EH (cell line): ENCODE measurements at places on chromosomes 2 and 18.

DNA sequence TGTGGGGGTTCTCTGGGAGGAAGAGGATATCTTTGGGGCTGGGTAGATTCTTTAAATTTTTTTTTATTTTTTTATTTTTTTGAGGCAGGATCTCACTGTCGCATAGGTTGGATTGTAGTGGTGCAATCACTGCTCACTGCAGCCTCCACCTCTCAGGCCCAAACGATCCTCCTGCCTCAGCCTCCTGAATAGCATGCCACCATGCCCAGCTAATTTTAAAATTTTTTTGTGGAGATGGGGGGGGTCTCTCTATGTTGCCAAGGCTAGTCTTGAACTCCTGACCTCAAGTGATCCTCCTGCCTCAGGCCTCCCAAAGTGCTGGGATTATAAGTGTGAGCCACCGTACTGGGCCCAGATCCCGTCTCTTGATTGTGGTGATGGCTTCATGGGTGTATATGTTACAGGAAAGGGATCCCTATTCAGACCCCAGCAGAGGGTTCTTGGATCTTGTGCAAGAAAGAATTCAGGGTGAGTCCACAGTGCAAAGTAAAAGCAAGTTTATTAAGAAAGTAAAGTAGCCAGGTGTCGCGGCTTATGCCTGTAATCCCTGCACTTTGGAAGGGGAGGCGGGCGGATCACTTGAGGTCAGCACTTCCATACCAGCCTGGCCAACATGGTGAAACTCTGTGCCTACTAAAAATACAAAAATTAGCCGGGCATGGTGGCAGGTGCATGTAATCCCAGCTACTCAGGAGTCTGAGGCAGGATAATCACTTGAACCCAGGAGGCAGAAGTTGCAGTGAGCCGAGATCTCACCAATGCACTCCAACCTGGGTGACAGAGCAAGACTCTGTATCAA, 2.0 kb upstream of the C2orf68 start:
- DNase-seq, result no peak

GRCh38 chr2:137938204-137938603, 26.1 kb upstream of the HNMT start:
- DNase-seq, result peak; percentile 41

- peak; percentile 40 for DNase-seq
These were observed 901 bp downstream of the WDFY1 start for GRCh38 chr2:223944166-223944702.

DNA sequence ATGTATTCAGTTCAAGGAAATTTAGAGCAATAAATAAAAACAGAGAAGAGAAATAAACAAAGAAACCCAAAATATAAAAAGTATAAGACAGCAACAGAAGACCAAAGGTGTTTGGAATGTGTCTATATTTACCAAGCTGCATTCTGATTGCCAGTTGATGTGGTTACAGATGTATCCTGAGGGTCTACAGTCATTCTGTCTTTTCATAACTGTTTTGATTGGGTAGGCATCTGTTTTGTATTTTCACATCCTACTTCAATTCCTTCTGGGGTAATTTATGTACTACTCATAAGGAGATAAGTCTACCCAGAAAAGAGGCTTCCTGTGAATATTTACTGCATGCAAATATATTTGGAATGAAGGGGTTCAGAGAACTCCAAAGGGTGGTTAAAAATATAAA, 596.8 kb upstream of the GCFC2 start:
- no peak for DNase-seq

- no peak for DNase-seq
These were observed 36.9 kb upstream of the VWA3B start for GRCh38 chr2:98050070-98050469.

GRCh38 chr2:69816923-69817542, 12.4 kb upstream of the GMCL1 start:
- peak; percentile 85 for DNase-seq

- DNase-seq, result peak; percentile 56
These were observed 63.0 kb downstream of the CABLES1 start for GRCh38 chr18:23198217-23198845.

DNA sequence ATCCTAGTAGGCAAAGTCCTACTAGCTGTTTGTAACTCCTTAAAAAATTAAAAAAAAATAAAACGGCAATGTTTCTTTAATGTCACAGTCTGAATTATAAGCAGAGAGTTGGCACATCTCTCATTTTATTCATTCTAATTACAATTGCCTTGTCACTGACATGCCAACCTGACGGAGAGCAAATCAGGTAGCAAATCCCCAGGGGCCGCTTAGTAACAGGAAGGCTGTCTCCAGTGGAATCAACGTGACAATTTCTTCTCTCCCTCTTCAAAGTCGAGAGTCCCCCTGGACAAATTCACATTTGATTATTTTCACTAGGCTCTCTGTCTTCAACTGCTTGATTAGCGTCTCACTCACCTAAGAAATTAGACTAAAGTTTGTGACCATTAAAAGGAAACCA, 1598.9 kb upstream of the PIK3C3 start:
- no peak for DNase-seq
